ENCODE measurements at places on chromosomes 2 and 18.

DNA sequence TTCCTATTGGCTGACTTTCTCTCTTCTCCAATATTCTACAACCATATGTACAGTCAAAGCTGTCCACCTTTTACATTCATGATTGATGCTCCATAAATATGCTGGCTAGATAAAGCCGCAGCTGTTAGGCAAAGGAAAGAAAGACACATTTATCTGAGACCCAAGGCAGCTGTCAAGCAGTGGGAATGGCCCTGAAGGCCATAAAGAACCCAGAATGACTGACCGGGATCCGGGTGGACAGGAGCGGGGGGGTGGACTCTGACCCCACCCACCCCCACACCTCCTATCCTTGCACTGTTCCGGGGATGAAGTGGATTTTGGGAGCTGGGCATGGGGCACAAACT lies 116.4 kb downstream of the RTP5 start:
- DNase-seq, result no peak

DNA sequence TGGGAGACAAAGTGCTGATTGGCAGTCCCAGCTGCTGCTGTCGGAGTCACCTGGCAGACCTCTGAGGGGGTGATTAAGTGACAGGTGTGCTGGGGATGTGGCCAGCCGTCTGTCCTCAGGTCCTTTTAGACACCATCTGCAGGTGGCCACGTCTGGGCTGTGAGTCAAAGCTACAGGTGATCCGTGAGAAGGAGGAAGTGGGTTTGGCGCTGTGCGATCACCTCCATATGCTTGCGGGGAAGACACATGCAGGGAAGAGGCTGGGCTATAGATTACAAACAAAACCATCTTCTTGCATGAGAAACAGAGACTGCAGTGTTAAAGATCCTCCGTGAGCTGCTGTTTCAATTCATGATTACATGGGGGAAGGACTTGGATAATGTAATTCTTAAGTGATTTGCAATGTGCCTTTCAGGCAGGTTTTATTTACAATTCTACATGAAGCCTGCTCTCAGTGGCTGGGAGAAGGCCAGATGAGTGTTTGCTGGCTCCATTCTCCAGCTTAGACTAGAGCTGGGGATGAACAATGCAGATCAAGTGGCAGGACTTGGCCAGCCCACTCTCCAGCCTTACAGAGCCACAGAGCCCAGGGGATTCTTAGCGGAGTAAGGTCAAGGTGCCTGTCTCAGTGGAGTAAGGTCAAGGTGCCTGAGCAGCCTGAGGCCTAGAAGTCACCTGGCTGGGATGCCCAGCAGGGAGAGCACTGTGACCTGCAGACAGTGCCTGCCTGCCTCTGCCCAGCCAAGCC lies 87.8 kb downstream of the LYPD1 start:
- peak; percentile 28 for DNase-seq

DNA sequence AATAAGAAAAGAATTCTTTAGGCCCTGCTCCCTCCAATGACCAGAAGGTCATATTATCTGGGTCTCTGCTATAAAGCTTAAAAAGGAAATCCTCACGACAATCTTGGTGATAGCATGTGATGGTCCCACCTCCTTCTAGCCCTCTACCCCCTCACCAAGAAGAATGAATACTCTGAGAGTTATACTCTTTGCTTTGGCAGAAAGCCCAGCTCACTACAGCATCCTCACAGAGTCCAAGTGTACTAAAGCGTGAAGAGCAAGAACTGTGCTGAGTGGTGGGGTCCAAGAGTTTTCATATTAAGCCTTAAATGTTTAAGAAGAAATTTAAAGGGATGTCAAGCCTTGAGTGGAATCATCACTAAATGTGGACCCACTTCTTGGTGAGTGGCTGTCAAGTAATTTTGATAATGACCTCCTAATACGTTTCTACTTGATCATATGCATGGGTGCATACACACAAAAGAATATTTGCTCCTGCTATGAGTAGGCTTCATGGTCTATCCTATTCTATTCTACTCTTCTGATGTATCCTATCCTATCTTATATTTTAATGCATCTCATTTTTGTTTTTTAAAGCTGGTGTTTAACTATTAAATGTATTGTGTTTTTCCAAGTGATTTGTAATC lies 16.5 kb upstream of the SERPINB7 start:
- DNase-seq, result peak; percentile 74

DNA sequence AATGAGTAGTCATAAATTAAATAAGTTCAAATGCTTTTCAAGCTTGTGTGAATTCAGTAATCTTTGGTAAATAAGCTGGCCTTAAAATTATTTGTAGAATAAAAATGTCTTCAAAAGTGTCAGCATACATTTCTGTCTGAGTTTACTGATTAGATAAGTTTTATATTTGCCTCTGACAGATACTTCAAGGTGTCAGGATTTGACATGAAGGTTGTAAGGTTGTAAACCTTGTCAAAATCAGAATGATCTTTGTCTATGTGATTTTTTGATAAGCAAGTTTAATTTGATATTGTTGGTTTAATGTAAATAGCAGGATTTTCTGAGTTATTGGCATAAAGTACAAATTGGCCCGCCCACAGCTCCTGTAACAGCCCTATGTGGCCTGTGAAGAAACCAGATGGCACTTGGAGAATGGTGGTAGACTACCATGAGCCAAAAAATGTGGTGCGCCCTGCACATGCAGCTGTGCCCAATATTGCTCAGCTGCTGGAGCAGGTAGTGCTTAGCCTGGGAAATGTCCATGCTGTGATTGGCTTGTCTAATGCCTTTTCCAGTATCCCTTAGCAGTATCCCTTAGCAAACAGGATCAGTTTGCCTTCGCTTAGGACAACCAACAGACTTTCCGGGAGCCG lies 188.0 kb upstream of the SPHKAP start:
- no peak for DNase-seq

DNA sequence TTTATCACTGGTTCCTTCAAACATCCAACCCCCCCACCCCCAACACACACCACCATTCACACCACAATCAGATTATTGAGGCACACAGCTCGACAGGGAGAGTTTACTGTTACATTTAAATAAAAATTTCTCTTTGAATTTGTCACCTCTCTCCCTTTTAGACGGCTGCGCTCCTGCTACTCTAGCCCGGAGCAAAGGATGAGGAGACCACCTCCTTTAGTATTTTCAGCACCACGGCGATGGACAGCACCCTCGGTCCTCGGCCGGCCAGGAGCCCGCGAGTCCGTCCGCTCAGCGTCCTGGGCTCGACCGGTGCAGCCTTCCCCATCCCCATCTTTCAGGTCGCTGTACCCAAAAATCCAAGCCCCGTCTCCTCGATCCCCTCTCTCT lies 892 bp downstream of the CELF4 start:
- DNase-seq, result peak; percentile 41

DNA sequence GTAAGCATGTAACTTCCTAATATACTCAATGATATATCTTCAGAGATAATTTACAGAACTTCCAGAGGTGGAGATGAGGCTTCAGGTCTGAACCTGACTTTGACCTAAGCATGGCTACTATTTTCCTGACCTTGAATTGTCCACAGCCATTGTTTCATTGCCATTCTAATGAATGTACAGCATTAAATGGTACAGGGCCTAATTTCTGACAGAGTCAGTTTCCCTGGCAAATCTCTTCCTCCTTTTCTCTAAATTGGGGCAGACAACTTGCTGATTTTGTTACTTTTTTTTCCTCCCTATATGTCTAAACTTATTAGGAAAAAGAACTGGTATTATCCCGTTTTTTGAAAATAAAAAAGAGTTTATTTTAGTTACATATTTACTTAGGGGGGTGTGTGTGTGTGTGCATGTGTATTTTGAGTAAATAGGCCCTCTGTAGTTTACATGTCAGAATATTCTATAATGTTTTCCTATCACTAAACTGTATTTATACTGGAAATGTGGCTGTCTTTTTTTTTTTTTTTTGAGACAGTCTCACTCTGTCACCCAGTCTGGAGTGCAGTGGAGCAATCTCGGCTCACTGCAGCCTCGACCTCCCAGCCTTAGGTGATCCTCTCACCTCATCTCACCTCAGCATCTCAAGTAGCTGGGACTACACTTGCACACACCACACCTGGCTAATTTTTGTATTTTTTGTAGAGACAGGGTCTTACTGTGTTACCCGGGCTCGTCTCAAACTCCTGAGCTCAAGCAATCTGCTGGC lies 43.3 kb upstream of the SCN9A start:
- no peak for DNase-seq

DNA sequence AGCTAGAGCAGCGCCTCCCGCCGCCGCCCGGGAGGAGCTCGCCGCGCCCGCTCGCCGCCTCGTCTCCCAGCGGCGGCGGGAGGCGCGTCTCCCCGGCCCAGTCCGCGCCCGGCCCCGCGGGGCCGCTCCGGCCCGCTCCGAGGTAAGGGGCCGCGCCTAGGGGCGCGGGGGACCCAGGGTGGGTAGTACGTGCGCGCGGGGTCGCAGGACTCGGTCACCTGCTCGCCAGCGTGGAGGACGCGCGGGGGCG lies 259 bp downstream of the NPAS2 start:
- no peak for DNase-seq

GRCh38 chr2:60961457-60961856 lies 56.1 kb upstream of the PEX13 start:
- DNase-seq, result peak; percentile 48

DNA sequence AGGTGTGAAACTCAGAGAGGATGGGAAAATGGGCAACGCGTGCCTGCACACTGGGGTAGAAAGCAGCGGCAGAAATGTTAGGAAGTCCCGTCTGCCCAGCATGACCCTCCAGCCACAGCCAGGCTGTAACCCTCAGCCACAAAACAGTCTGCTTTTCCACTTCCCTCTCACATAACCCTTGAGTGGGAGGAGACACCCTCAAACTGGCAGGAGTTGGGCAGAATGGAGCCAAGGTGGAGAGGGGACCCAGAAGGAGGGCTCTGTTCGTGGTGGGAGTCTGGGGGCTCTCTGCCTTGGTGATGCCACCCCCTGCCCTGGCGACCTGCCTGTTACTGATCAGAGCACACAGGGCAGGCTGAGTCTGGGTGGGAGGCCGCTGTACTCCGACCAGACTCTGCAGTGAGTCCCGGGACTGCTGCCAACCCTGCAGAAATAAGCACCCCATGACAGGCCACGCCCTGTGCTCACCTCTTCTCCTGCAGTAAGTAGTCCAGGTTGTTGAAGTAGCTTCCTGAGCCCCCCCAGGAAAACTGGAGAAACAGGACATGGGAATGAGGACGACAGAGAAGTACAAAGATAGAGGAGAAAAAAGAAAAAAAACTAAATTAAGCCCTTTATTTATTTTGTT lies 16.0 kb downstream of the FAM178B start:
- DNase-seq, result no peak

GRCh38 chr2:190984595-190984994 lies 29.4 kb downstream of the STAT1 start:
- peak; percentile 65 for DNase-seq

GRCh38 chr2:171482877-171483276 lies 39.4 kb upstream of the CYBRD1 start:
- peak; percentile 23 for DNase-seq
